Stimulated activated CD4-positive, alpha-beta T cell treated with anti-CD3 and anti-CD28 coated beads, TNF-alpha, amount 100 ng/mL, for 24 hours (primary cell): ENCODE measurements at places on chromosomes 13 and 19.

DNA sequence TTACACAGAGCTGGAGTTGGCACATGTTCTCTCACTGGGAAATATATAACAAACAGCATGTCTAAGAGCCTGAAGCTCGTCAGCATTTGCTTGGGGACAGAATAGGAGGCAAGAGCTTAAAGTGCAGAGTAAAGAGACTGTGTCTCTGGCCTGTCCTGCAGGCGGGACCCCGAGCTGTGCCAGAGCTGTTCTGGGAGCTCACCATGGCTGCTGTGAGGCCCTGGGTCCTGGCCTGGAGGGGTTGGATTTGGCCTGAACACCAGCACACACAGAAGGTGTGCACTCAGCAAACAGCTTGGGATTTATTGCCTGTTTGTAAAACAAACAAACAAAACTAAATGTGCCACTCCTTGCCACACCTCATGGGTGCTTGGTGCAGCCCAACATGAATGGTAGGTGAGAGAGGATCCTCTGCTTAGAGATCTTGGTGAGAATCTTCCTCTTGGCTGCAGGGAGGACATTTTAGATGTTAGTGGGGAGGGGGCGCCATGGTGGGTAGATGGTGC is 60.9 kb downstream of the ERICH6B start:
- DNase-seq: no peak

GRCh38 chr13:71610876-71611275 is 256.1 kb downstream of the DACH1 start:
- DNase-seq: no peak

- DNase-seq: no peak
Measured at GRCh38 chr13:99018418-99019180, 40.7 kb upstream of the DOCK9 start.

DNA sequence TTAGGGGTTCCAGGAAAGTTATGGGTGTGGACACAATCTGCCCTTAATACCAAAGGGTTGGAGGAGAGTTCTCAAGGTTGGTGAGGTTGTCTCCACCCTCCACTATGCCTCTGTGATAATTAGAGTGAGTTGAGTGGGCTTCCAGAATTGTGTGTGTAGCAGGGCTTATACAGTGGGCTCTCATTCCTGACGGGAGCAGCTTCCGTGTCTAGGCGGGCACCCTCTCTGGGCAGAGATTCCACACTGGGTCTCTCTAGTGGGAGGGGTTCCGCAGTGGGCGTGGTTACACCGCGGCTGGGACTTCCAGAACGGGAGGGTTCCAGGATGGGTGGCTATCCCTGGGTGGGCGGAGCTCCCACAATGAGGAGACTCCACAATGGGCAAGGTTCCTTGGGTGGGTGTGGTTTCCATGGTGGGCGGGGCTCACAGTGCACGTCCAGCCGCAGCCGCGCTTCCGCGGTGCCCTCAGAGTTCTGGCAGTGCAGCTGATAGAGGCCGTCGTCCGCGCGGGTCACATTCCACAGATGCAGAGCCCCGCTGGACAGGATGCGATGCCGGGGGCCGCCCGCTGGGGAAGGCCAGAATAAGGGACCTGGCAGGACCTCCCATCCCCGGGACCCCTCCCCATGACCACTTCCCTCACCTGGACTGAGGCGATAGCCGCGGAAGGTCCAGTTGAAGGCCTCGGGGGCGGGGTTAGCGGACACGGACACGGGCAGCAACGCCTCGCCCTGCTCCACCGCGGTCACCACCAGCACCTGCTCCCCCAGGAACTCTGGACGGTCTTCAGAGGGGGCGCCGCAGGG is 8.4 kb downstream of the NPHS1 start:
- DNase-seq: no peak

DNA sequence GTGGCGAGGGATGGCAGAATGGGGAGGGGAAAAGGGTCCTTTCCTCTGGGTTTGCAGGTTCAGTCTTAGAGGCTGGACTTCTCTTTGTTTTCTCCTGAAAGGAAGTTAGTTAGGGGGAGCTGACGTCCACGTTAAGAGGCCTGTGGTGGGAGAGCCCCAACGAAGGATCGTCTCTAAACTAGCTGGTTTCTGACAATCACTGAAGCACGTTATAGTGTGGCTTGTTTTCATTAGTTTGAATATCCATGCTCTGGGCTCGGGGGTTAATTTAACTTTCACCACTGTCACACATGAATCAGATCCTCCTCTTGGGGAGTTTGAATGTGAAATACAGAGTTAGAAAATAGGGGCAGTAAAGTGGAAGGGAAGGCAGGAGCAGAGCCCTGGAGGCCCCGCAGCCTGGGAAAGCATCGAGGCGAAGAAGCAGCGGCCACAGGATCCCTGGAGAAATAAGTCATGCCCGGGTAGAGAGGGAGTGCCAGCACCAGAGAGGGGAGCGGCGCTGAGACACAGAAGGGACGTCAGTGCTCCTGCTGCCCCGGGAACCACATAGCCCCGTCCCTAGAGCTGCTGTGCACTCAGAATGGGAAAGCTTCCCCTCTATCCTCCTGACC is 31.1 kb upstream of the AMER2 start:
- DNase-seq: no peak
